Stimulated activated CD4-positive, alpha-beta T cell treated with anti-CD3 and anti-CD28 coated beads, Interleukin-1b, Interleukin-23, amount 100 ng/mL, for 24 hours (primary cell): ENCODE measurements at places on chromosomes 5 and 9.
A peak's percentile ranks its signal among the peaks of the same experiment; 100 is the strongest.

GRCh38 chr9:105062222-105062855, 134.4 kb upstream of the ABCA1 start:
- no peak for DNase-seq

DNA sequence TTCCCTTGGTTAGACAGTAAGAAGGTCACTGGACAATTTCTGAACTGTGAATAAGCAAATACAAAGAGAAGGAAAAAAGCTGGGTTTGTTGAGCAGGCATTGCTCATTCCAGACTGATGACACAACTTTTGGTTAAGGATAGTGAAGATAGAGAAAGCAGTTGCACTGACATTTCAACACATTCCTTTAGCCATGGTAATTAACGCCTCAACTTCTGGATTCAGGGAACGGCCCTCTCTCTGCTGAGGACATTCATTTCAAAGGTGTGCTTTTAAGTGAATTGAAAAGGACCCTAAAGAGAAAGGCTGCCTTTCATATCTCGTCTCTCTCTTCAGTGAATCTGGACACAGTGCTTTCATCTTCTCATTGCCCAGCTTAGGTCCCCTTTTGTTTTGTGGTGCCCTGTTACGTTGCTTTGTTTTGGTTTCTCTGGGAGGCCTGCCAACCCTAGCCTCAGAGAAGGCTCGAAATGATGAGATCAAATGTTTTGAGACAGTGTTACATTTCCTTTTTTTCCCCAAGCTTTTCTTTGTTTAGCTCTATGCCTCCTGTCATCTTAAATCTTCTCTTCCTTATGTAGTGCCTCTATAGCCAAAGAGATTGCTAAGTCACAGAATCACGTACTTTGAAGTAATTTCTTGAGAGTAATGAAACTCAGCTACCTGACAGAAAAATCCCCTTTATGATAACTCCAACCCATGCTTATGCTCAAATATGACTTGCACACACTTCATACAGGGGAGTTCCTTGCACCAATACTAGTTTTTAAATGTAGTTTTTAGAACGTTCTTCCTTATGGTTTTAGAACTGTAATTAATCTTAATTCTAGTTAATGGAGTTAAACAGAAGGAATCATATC, 94.4 kb upstream of the IFNE start:
- DNase-seq = no peak

DNA sequence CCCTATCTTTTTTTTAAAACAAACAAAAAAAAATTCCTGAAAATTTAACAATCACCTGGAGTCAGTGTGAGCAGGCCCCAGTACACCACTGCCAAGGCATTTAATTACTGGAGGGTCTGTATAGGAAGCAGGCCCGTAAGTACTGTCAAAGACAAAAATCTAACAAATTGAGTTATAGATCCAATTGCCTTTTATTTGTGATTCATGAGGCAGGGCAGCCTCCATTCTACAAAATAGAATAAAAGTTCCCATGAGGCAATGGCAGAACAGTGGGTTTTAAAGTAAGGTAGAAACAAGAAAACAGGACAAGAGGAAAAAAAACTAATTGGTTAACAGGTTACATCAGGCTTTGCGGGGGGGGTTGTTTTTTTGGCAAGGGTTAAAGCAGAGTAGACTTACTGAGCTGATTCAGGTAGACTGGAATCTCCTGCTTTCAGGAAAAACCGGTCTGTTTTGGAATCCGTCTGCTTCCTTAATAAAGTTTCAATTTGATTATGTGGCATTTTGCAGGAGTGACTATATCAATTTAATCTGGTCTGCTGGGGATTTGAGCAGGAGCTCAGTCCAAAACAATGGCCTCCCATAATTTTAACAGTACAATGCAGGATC, 48.9 kb downstream of the AUH start:
- no peak for DNase-seq

- no peak for DNase-seq
Observed at GRCh38 chr5:81837667-81838306, 86.9 kb upstream of the SSBP2 start.

DNA sequence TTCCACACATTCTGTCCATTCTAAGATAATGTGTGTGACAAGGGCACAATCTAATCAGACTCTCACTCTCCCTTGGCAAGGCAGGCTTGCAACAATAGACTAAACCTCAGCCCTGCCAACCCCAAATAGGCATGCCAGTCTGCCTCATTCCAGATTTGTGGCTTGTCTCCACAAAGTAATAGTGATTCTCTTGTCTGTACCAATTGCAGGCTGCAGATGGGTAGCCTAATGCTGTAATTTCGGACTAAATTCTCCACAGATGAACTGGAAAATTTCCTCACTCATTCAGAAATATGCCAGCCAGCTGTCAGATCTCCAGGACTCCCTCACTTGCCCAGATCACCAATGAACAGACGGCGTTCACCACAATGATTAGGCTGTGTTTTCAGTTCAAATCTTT, 413.6 kb downstream of the ELAVL2 start:
- no peak for DNase-seq

- DNase-seq = no peak
Observed at GRCh38 chr9:120603591-120603990, 23.6 kb upstream of the CDK5RAP2 start.

DNA sequence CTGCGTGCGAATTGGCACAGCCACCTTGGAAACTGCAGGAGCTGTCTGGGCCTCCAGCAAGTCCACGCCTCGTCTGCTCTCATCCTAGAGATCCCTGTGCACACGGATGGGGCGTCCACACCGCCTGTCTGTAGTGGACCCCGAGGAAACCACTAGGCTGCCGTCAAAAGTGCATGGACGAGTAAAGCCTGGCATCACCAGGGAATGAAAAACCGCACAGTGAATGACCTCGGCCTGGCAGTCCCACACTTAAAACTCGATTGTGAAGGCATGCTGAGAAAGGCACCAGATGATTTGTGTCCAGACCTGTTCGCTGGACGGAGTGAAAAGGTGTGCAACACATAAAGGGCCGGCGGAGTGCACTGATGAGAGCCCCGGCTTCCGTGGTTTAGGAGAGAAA, 50.8 kb downstream of the MRPL36 start:
- no peak for DNase-seq

- no peak for DNase-seq
Observed at GRCh38 chr5:163177971-163178370, 259.4 kb upstream of the CCNG1 start.

- no peak for DNase-seq
Observed at GRCh38 chr5:14277385-14278320, 134.5 kb downstream of the TRIO start.

GRCh38 chr9:112322701-112323377, 10.6 kb downstream of the PTBP3 start:
- DNase-seq = no peak

- DNase-seq = no peak
Observed at GRCh38 chr5:72386639-72387038, 66.5 kb downstream of the PTCD2 start.

GRCh38 chr9:115213818-115214334, 95.9 kb upstream of the TNC start:
- DNase-seq = no peak

DNA sequence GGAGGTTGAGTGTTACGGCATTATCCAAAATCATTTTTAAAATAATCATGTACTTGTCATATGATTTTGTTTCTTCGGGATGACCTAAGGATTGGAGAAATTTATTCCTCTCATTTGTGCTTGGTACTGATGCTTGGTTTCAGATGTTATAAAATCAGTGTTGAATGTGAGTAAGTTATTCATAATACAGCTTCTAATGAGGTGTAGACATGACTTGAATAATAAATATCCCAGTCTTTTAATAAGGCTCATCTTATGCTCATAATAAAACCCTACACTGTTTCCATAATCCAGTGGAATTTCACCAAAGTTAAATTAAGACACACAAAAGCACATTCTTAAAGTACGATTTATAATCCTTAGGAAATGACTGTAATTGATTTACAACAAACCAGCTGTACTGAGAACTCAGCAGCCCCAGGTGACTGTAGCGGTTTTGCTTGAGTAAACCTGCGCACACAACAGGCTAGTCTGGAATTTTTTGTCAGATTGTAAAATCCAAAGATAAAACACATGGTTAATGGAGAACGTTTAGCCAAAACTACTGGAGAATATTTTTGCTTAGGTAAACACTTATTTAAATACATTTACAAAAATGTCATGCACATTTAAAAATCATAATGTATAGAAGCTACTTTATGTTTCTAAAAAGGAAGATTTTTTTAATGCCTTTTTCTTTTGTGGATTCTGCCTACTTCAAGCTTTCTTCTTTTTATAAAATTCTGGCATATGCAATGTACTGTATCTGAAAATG, 609.8 kb upstream of the GRAMD2B start:
- DNase-seq = no peak

- DNase-seq = no peak
Observed at GRCh38 chr5:170771496-170771895, 12.0 kb upstream of the GABRP start.

DNA sequence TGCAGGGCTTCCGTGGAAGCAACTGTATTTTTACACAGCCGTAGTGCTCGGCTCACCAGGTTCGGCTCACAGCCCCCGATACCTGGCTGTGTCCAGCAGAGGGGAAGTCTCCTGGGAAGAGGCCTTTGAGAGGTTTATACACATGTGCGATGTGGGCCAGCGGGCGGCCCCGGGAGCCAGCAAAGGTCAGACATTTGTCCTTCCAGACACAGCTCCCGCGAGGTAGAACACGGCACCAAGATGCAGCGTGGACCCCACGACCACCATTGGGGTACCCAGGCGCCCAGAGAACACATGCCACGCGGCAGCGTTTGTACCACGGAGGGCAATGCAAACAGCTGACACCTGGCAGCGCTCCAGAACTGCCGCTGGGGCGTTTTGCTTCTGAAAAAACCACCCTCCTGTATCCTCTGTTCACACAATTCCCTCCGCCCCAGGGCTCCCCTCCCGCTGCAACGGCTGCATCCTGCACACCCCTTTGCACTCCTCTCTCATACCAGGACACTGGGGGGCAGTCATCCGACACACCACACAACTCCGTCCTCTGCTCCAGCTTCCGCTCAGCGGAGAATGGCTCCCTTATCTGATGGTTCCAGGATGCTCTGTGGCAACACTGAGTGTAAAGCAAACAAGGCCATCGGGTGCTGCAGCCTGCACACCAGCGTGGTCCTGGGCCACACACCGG, 235.3 kb downstream of the SYK start:
- DNase-seq = peak; percentile 31

DNA sequence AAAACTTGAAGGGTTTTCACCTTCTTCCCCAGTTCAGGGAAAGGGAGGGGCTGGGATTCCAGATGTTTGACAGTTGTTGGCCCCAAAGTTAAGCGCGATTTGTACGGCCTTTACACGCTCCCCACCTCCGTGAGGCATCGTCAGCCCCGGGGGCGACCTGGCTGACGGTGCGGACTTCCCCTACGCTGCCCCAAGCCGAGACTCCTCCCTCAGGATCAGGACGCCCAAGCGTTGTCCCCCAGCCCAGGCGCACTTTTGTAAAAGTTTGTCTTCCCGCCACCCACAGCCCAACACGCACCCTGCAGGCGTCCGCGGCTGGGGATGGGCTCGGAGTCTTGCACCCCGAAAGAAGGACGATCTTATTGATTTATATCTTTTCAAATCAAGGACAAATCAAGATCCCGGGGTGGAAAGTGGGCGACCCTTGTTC, 713 bp downstream of the MOB3B start:
- peak; percentile 25 for DNase-seq

- no peak for DNase-seq
Observed at GRCh38 chr5:35668319-35668718, 50.7 kb downstream of the SPEF2 start.

DNA sequence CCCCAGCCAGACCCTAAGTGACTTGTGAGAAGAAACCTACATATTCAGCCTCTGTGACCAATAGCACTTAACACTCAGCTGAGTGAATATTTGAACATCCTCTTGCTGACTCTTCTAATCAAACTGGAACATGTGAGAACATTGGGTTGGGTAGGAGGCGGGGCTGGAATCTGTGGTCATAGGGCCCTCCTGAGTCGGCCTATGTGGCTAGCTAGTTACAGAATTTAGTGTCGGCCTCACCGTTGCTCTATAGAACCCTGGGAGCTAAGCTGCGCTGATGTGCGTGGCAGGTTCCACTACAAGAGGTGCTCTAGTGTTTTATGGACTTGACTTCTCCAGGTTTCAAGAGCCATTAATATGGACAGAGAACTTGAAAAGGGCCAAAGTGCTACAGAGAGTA, 138.8 kb downstream of the DROSHA start:
- DNase-seq = no peak

GRCh38 chr5:38739011-38739704, 106.7 kb upstream of the OSMR start:
- DNase-seq = no peak

- DNase-seq = no peak
Observed at GRCh38 chr9:84327184-84327583, 13.4 kb downstream of the SLC28A3 start.

DNA sequence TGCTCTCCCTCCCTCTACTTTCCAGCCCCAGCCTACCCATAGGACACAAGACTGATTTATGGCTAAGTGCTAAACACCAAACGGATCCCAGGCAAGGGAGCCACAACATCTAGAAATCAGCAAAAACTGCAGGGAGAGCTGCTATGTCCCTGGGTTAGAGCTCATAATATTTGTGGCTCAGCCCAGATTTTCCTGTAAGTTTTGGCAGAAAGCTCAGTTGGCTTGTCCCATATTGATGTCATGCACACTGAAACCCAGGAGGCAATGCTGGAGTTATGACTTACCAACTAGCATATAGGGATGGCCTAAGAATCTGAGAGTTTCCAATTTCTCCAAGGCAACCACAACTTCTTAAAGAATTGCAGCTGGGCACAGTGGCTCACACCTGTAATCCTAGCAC, 44.7 kb upstream of the MYOT start:
- no peak for DNase-seq

DNA sequence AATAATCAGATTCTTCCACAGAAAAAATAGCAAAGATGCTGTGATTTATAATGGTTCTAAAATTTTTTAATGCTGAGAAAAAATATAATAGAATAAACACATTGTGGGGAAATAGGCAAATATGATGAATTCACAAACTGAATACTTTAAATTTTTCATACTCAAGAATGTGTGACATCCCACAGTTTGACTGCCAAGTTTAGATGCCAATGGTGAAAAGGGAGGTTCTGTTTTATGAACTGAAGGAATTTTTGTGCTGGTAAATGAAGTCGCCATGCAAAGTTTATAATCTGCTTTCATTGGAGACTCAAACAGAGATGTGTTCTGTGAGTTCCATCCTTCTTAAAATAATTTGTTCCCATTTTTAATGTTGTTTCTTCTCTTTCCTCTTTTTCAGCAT, 367.5 kb upstream of the ADAMTS16 start:
- DNase-seq = no peak

- no peak for DNase-seq
Observed at GRCh38 chr9:31535651-31536050, 848.8 kb upstream of the ACO1 start.
